Activated T-helper 1 cell treated with anti-CD3 and anti-CD28 coated beads, Interleukin-2, amount 50 U/mL, for 16 hours (primary cell): ENCODE measurements at places on chromosomes 5 and 9.

DNA sequence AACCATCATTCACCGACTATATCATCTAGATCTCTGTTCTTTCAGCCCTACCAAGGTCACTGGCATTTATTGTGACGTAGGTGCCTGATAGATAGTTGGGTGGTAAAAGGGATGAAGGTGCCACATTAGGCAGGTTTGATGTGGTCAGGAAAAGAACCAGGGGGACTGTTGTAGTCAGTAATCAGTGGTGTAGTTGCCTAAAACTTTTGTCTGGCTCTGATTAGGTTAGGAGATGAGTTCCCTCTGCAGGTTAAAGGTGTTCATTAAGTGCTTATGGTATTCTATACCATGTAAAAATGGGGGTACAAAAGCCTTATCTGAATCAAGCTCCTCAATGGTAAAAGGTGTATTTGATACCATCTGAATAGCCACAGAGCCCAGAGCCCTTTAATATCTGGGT lies 55.6 kb downstream of the KCNN2 start:
- no peak for DNase-seq

- DNase-seq = no peak
Measured at GRCh38 chr5:55694152-55694830, 17.8 kb downstream of the SLC38A9 start.

DNA sequence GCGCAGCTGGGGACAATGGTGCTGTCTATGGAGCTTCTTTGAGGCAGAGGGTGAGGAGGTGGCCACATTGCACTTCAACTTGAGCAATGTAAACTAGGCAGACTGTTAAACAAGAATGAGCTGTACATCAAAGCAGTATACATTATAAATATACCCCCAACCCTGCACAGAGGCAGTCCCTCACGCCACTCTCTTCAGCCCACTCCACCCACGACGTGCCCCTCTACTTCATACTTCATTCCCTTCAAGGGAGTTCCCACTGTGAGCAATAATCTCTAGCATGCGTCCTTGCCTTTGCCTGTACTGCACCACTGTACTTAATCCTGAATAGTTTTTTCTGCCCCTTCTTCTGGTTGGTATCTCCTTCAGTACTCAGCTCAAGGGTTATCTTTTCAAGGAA lies 14.4 kb downstream of the TRPM3 start:
- no peak for DNase-seq

DNA sequence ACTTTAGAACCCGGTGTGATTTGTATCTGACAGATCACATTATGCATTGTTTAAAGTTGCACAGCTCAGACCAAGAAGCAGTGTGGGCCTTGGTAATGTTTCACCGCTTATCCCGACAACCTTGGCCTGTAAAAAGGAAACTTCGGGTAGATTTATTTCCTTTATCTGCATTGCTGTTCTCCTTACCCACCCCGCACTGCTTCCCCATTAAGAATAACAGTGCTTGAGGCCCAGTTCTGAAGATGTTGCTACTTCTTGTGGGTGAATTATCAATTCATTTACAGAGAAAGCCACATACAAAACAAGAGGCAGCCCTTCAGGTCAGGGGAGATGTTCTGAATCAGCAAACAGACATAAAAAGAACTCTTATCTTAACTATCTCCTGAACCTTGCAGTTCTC lies 8.4 kb downstream of the SMARCA2 start:
- no peak for DNase-seq

DNA sequence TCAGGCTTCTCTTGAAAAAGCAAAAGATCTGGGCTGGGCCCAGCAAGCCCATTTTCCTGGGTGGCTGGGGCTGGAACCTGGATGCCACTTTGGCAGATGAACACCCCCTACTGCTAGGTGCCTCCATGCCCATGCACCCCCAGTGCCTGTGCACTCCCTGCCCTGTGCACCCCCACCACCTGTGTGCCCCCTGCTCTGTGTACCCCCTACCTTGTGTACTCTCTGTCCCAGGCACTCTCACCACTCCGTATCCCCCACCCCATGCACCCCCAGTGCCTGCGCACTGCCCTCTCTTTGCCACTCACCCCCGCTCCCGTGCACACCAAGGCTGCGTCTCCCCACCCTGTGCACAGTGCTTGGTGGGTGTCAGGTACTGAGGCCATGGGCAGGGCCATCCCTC lies 14.2 kb downstream of the UNC5A start:
- no peak for DNase-seq

DNA sequence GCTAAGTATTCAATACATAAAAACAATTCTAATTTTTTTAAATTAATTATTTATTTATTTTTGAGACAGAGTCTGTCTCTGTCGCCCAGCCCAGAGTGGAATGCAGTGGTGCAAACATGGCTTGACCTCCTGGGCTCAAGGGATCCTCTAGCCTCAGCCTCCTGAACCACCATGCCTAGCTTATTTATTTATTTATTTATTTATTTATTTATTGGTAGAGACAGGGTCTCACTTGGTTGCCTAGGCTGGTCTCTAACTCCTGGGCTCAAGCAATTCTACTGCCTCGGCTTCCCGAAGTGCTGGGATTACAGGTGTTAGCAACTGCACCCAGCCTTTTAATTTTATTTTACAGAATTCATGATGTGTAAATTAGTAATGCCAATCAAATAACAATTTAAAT lies 33.7 kb upstream of the ZFYVE16 start:
- no peak for DNase-seq

DNA sequence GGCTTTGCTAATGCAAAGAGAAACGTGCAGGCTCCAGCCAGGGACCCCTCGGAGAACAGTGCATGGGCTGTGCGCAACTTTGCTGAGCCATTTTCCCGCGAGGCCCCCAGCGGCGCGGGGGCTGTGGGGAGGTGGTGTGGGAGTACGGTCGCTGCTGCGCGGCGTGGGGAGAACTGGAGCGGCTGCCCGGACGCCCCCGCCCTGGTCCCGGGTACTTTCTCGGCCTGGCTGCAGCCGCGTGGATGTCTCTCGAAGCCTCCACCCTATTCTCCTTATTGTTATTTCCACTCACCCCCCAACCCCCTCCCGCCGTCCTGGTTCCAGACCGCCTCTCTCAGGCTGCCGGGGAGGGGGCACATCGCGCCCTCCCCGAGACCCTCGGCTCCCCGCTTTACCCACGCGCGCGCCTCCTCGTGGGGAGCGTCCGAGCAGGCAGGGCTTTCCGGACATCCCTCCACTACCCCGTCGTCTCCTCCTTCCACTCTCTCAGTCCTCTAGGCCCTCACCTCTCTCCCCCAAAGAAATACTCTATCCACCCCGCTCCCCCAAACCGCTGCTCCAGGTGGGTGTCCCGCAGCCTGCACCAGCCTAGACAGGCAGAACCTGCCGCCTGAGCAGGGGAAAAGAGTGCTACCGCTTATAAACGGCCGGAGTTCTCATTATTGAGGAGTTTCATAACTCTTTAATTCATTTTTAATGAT lies 68.6 kb upstream of the TBCA start:
- DNase-seq = no peak

DNA sequence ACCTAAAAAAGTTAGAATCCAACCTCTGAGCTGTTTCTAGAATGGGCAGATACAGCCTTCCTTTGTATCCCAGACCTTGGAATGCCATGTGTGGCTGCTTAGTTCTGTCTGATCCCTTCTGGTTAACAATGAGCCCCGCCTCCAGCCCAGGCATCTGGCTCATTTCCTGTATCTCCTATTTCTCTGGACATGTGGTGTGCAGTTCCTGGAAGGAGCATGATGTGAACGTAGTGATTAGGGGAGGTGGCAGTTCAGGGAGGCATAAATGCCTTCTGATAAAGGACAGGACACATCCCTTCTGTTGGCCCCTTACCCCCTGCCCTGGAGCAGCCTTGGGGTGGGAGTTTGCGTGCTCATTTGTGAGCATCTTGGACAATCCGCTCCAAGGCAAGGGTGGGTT lies 243.0 kb downstream of the ZSWIM6 start:
- DNase-seq = no peak

DNA sequence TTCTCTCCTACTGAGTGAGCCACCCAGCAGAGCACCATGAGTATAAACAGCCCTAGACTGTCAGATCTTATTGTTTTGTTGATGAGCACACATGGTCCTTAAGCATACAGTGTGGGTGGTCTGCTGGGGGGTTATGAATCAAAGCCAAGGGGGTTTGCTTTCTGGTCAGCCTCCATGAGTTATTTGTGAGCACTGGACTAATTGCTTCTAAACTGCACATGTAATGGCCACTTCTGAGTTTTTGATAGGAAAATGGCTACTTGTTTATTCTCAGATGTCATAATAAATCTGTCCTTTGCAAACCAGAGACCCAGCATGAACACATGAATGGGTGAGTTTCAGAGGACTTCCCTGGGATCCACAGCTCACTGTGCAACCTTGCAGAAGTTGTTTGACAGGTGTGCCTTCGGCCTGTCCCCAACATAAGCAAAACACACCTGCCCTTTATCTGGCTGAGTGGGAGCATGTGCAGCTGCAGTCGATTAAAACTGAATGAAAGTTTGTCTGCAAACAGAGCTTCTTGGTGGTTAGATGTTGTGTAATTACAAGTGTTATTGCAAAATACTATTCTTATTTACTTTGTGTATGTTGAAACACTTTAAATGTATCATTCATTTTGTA lies 35.9 kb downstream of the MAMDC2 start:
- DNase-seq = no peak

DNA sequence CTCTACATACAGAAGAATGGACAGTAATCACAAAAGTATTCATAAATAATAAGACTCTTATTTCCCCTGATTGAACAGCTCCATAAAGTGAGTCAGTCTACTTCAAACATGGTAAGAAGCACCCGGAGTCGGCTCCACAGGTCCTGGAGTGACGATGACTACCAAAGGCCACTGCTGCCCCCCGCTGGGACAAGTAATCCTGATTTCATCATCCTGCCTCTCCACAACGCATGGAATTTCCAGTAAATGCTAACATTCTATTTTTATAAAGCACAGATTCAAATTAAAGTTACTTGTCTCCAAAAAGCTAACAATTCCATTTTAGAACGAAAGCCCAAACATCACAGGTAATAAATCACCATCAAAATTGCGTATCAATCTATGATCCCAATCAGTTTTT lies 16.2 kb downstream of the ATPSCKMT start:
- no peak for DNase-seq

- no peak for DNase-seq
Measured at GRCh38 chr5:5770825-5771224, 348.3 kb downstream of the ICE1 start.

GRCh38 chr5:174626369-174626920 lies 97.9 kb upstream of the MSX2 start:
- DNase-seq = no peak

DNA sequence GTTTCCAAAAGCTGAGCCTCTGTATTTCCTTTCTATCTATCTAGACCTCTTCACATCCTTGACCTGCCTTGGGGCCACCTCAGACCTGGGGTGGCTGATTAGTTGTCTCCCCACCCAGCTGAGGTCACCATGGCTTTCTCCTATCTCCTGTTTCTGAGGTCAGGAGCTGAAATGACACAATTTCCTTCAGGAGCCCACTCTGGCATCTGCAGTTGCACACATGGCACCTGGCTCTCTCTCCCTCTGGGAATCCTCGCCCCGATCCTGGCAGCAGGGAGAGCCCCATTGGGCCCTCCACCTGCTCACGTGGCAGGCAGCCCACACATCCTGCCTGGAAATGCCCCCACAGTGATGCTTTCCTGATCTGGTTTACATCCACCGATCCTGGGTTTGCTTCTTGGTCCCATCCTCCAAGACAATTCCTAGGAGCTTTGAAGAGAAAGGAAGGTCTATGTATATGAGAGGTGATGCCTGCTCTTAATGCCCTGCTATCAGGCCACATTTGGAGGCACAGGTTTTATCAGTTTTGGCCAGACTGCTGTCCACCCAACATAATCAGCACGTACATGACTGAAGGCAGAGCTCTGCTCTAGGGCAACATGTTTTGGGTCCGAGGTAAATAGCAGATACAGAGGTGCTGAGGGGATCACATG lies 53.7 kb downstream of the MARCHF3 start:
- no peak for DNase-seq

GRCh38 chr9:104279535-104280177 lies 185.5 kb downstream of the SMC2 start:
- no peak for DNase-seq

DNA sequence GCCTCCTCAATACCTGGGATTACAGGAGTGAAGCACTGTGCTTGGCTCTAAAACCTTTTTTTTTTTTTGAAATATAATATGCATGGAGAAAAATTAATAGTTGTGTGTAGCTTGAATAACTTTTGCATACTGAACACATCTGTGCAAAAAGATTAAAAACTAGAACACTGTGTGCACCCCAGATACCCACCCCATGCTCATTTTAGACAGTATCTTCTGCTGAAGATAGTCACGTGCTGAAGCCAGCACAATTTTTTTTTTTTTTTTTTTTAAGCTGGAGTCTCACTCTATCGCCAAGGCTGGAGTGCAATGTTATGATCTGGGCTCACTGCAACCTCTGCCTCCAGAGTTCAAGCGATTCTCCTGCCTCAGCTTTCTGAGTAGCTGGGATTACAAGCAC lies 39.9 kb downstream of the C9orf153 start:
- DNase-seq = no peak

DNA sequence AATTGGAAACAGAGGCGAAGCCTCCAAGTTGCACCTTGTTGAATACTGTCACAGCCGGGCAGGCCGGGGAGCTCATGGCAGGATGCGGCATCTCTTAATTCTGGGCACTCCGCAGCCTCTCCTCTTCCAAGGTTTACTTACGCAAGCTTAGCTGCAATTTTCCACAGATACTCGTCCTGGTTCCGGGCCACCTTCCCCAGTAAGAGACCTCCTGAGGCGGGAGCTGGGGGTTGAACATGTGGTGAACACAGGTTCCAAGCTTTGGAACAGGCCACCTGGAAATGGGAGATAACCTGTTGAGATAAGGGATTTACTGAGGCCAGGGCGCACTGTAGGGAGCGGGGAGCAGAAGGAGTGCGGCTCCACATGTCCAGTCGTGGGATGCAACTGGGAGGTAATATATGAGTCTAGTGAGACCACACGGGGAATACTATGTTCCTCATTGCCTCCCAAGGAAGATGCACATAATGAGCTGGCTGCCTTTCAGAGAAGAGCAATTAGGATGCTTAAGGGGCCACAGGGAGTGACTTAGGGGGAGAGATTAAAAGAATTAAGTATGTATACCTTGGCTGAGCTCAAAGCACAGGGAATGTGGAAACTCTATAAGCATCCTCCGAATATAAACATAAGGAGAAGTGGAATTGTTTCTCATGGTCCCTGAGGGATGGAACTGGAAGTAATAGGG lies 335.2 kb downstream of the CWC27 start:
- DNase-seq = no peak

- DNase-seq = no peak
Measured at GRCh38 chr9:92671323-92671722, 1.4 kb upstream of the IPPK start.

- no peak for DNase-seq
Measured at GRCh38 chr9:112699230-112699629, 18.7 kb downstream of the INIP start.

- no peak for DNase-seq
Measured at GRCh38 chr9:20477940-20478620, 144.2 kb downstream of the MLLT3 start.

DNA sequence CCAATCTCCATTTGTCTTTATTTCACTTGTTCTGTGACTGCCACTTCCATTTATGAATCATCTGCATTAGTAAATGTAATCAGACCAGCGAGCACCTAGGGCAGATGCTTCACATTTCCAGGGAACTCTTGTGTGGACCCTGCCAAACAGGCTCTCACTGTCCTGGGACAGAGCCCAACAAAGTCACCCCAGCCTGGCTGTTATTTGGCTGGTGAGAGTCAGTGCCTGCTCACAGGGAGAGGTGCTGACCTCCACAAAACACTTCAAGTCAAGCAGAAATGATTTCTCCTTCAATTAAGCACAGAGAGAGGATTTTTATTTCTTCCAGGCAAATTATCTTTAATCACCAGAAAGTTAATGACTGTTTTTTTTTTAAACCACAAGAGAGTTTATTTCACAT lies 568.0 kb downstream of the MTRR start:
- no peak for DNase-seq
